ENCODE measurements at places on chromosomes 1 and 21. TPM values are rescaled to one million over a fixed set of nuclear protein-coding genes. Genes with fewer than 3 reads are reported as not detected.

The RGS18 gene
- total RNA-seq, result not detected

The CCT3 gene
- 641 TPM for total RNA-seq

The IVL gene
- total RNA-seq, result not detected

DNA sequence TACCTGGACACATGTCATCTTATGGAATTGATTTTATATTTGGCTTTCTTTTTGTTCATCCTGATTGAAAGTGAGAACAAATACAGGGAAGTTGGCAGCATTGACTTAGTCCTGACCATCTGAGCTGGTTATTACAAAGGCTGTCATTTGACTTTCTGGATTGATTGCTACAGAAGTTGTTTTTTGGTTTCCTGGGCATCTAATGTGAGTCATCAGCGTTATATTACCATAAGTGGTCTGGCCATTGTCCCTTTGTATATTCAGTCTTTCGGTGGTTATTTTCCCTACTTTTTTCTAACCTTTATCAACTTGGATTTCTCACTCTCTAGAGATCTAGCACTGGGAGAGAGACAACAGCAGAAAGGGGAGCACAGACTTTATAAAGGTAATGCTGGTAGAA lies 1646.5 kb downstream of the MRPL39 start:
- DNase-seq, result no peak

DNA sequence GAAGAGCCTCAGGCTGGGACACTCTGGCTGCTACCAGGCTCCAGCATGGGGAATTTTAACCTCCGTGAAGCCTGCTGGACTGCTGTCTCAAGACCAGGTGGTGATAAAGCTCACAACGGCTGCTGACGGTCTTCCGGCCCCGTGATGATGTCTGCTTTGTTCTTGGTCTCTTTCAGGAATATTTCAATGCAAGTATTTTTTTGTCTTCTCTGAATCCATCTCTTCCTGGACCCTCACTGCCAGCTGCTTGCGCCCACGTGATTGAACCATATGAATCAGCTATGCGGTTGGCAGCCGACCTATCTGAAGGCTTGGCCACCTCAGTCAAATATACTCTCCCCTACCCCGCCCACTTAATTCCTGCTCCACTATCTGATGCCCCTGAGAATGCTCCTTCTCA lies 14.6 kb upstream of the SLC6A17 start:
- DNase-seq, result no peak

GRCh38 chr1:214514032-214514818 lies 37.2 kb downstream of the PTPN14 start:
- DNase-seq, result peak; percentile 50

The CACNA1S gene
- not detected for total RNA-seq

DNA sequence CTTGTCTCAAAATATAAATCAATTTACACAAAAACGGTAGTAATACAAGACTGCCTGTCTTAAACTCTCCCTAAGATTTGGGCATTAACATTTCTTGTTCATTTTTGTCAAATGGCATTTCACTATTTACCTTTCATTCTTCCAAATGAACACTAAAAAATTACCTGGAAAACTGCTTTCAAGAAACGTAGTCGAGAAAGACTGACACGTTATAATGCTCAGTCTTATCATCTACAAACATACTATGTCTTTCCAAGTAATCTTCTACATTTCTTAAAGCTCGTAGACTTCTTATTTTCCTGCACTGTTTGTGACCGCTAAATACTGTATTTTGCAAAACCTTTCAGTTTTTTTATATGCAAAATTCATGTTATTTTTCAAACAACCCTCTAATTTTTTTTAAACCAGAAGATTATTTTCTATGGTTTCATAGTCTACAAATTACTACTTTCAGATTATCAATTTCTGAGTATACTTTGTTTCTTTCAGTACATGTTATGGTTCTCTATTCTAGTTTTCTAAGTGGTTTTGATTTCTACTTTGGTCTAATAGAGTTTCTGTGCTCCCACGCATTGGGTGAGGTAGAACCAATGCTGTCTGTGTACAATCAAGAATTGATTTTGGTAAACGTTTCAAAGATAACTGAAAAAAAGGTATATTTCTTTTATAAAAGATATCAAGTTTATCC lies 336.4 kb downstream of the SMYD3 start:
- no peak for DNase-seq

DNA sequence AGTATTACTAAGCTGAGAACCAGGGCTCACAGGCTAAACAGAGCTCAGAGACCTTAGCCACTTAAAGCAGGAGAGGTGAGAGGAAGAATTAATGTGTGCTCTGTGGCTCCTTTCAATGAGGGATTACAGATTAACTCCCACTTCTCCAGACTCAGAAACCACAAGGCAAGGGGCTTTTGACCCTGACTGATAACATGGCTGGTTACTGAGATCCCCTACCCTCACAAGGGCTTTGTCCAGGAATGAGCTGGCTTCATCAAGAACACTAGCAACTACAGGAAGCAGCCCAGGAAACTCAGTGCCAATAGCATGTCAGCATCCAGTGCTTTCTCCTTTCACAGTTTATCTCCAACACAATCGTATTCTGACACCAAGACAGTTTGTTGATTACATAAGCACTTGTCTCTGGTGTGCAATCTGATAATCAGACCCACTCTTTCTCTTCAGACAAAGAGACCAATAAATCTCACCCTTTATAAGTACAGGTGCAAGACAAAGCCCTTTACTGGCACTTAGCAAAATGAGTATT lies 38.8 kb downstream of the ERI3 start:
- DNase-seq, result peak; percentile 59

The EFNA4 gene
- 15.7 TPM for total RNA-seq

The PSMB4 gene
- 322 TPM for total RNA-seq

The GSTM3 gene
- 54.1 TPM for total RNA-seq

The S100B gene
- not detected for total RNA-seq

DNA sequence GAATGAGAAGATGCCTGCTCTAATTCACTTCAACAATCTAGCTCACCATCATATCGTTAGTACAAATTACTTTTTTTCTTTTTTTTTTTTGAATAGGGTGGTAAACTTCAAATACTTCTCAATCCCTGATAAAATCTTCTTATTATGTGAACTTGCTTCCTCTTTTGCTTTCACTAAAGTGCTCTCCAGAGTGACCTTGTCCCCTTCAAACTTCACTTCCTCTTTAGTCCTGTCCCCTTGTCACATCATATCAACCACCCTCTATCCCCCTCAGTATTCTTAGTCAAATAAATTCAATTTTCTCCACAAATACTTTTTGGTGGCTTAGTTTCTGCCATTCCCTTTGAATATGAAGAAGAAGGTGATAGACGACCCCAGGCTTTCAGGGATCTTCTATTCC lies 124.9 kb upstream of the PLXNA2 start:
- DNase-seq, result no peak

The AMIGO1 gene
- total RNA-seq, result 0.65 TPM

GRCh38 chr1:163275222-163275621 lies 46.5 kb upstream of the NUF2 start:
- no peak for DNase-seq

GRCh38 chr1:48405400-48405799 lies 66.6 kb downstream of the SPATA6 start:
- DNase-seq, result no peak

DNA sequence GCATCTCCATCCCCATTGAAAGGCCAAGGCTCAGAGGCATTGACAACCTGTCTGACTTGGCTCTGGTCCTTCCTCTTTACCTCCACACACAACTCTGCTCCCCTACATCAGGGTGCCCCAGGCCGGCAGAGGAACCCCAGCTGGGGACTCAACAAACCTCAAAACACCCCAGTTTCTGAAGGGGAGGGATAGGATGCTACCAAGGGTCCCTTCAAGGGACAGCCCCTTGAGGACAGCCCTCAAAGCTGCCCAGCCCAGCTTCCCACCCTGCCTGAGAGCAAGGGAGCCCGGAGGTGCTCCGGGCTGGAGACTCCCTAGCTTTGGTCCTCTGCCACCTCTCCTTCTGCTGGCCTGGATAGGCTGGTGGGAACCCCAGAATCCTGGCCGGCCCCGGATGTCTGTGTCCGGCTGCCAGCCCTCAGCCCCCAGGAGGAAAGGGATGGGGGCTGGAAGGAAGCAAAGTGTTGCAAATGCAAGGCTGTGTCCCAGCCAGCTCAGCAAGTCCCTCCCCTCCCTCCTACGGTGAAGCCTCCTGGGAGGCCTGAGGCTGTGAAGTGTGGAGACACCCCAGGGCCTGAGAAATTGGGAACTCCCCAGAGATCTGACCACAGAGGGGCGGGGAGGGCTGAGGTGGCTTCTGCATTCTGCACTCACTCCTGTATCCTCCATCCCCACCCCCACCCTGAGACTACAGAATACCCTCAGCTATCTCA lies 1.1 kb upstream of the MARCKSL1 start:
- DNase-seq, result no peak

DNA sequence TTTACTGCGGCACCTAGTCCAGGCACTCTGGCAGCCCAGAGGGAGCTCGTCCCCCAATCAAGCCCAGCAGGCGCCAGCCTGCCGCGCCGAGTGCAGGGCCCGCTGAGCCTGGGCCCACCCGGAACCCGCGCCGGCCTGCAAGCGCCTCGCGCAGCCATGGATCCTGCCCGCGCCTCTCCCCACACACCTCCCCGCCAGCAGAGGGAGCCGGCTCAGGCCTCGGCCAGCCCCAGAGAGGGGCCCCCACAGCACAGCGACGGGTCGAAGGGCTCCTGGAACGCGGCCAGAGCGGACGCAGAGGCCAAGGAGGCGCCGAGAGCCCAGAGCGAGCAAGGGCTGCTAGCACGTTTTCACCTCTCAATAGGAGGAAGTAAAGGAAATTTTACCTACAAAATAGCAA lies 767.0 kb downstream of the MRPL39 start:
- no peak for DNase-seq

DNA sequence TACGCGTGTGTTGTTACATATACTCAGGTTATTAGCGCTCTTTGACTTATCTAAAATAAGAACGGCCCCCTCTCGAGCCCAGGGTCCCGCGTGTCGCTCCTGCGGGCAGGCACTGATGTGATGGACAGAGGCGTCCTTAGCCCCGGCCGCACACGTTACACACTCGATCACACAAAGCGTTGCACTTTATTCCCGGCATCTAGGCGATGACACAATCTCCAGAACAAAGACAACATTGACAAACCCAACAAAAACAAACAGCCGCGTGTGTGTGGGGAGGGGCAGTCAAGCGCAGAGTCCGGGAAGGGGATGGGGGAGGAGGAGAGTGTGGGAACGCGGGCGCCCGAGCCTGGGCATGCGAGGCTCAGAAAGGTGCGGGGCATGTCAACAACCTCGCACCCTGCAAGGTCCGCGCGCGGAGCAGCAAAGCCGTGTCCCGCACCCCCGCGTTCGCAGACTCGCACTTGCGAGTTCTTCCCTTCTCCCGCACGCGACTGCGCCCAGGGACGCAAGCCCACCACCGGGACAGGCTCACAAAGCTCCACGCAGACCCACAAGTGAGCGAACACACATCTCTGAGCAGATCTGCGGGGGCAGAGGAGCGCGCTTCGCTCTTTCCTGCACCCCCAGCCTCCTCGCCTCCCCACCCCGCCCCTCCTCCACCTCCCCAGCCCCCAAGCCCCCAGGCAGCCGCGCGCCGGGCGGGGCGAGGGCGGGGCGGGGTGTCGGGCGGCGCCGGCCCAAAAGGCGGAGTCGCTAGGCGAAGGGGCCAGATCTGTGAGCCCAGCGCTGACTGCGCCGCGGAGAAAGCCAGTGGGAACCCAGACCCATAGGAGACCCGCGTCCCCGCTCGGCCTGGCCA lies at the start of gene EFNA1:
Gene EFNA1, plus strand, starts transcription at position 772 of the 862 bp plus-strand sequence. CDS start 102 bp downstream, outside the sequence.
- peak; percentile 91 for DNase-seq

DNA sequence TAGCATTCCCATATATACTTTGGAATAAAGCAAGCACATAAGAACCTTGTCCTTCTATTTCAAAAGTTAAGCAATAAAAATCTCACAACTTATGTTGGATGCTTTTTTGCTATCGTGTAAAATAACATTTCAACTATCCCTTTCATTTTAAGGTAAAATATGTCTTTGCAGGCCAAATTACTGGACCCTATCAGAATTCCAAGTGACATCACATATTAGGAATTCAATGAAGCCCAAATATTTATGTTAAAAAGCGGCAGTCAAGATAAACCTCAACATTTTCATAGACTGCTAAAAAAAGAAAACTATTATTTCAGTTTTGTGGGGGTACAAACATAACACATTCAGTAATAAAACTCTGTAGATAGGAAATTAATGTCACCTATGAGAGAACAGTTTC lies 252.0 kb downstream of the KCTD3 start:
- DNase-seq, result no peak

- peak; percentile 88 for DNase-seq
Observed at GRCh38 chr21:41141031-41141457, 26.9 kb upstream of the BACE2 start.

The OPTC gene
- total RNA-seq, result not detected

The CDA gene
- total RNA-seq, result 2.4 TPM

GRCh38 chr1:153527683-153528040 lies 8.1 kb downstream of the S100A6 start:
- no peak for DNase-seq

The ADAM30 gene
- total RNA-seq, result not detected

DNA sequence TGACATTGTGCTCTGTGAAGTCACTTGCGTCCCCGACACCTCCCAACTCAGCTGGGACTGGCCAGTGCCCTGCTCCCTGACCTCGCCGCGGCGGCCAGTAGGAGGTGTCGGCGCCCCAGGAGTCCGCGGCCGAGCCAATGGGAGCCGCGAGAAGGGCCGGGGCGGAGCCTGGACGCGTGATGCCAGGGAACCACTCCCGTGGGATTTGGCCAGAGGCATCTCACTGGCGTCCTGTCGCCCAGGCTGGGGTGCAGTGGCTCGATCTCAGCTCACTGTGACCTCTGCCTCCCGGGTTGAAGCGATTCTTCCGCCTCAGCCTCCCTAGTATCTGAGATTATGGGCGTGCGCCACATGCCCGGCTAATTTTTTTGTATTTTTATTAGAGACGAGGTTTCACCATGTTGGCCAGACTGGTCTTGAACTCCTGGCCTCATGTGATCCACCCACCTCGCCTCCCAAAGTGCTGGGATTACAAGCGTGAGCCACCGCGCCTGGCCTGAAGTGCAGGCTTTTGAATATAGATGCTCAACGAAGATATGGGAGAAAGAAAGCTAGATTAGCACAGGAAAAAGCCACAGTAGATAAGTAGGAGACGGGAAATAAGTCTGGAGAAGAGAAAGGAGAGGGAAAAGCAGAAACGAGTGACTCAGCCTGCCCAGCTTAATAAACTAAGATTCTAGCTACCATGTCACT lies 38.0 kb downstream of the ZBTB8OS start:
- DNase-seq, result peak; percentile 90

- DNase-seq, result peak; percentile 90
Observed at GRCh38 chr21:44297525-44298290, 2.1 kb upstream of the PFKL start.

The NASP gene
- total RNA-seq, result 114 TPM

DNA sequence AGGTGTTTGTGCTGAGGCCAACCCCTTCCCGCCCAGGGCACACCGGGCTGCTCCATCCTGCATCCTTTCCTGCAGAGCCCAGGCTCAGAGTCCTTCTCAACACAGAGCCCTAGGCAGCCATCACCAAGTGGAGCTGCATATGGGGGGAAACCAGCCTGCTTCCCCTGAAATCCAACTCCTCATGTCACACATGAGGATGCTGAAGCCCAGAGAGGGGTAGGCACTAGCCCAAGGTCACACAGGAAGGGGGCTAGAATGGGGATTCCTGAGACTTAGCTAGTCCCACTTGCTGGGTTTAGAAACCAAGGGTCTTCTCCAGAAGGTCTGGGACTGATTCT lies 5.5 kb upstream of the TNFRSF1B start:
- DNase-seq, result no peak
